ENCODE measurements at places on chromosomes 3 and 15. TPM values are rescaled to one million over a fixed set of nuclear protein-coding genes. Genes with fewer than 3 reads are reported as not detected.
A peak's percentile ranks its signal among the peaks of the same experiment; 100 is the strongest.

DNA sequence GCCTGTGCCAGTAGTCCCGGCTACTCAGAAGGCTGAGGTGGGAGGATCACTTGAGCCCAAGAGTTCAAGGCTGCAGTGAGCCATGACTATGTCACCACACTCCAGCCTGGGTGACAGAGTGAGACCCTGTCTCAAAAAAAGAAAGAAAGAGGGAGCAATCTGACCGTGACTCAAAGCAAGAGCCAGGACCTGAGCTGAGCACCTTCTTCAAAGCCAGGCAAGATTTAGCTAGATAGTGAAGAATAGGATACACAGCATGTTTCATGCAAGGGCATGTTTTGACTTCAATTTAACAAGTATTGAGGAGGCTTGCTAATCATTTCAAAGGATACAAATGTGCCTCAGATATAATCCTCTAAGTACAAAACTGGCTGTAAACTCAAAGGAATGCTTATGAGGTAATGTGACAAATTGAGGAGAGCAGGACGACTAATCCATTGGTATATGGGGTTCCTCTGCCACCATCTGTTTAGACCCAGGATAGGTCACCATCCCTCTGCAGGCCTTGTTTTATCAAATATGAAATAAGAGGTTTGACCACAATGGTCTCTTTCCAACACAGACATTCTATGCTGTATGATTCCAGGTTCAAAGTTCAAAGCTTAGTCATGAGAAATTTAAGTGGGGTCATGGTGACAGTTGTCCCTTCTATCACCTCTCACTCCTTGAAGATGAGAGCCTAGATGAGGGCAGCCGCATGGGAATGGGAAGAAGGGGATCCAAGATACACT, 33.2 kb downstream of the RAB27A start:
- H3K27ac ChIP-seq = no peak overlapping the region
- no peak for DNase-seq
- no peaks in the 10 kb centered on the region for H3K36me3 ChIP-seq
- no peaks in the 10 kb centered on the region for H3K4me1 ChIP-seq

DNA sequence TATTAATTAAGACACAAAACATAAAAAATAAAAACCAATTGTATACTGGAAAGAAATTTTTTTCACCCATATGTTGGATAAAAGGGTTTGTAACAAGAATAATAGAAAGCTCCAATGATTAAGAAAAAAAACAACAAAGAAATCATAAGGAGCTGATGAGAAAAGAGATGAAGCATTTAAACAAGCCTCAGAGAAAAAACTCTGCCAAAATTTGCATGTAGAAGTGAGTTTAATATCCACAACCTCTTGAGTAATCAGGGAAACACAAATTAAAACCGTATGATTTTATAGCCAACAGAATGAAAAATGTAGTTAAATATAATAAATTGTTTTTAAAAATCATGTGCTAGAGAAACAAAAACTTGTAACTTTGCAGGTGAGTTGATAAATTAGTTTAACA, 192.9 kb downstream of the BCHE start:
- no peaks in the 10 kb centered on the region for H3K27me3 ChIP-seq
- H3K27ac ChIP-seq = no peak overlapping the region
- DNase-seq = no peak

GRCh38 chr15:38238311-38238710, 14.3 kb upstream of the SPRED1 start:
- no peaks in the 10 kb centered on the region for H3K36me3 ChIP-seq
- no peaks in the 10 kb centered on the region for H3K4me1 ChIP-seq
- DNase-seq = no peak
- no peak overlapping the region for H3K27ac ChIP-seq

DNA sequence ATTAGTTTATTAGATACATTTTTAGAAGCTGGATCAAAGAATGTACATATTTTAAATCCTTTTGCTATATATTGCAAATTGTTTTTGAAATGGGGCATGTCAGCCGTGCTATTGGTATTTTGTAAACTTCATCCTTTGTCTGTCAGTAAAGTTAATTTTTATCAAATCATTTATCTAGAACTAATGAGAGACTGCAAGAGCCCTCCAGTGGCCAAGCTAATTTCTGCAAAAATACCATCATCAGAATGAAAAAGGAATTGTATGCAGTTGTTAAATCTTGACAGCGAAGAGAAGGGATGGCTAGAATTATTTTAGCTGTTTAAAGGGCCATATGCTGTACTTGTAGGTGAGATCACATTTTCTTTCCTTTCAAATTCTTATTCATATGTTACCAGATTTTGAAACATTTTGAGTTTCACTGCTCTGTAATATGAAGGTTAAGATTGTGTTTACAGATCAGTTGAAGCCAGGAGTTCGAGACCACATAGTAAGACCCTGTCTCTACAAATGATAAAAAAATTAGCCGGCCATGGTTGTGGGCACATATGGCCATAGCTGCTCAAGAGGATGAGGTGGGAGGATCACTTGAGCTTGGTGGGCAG, 8.1 kb upstream of the CLDN11 start:
- no peak overlapping the region for H3K4me3 ChIP-seq
- H3K27ac ChIP-seq = no peak overlapping the region
- H3K4me1 ChIP-seq = no peaks in the 10 kb centered on the region
- H3K36me3 ChIP-seq = no peaks in the 10 kb centered on the region
- H3K27me3 ChIP-seq = no peaks in the 10 kb centered on the region

GRCh38 chr3:111607240-111607920, 12.2 kb upstream of the ZBED2 start:
- no peaks in the 10 kb centered on the region for H3K36me3 ChIP-seq
- no peak for DNase-seq
- no peaks in the 10 kb centered on the region for H3K4me1 ChIP-seq
- H3K27ac ChIP-seq = no peak overlapping the region
- H3K4me3 ChIP-seq = no peak overlapping the region

The INTS14 gene
- 43.0 TPM for polyA plus RNA-seq

The MYO5A gene
- polyA plus RNA-seq = 6.0 TPM

- no peak for DNase-seq
- H3K36me3 ChIP-seq = peaks cover 19% of the 10 kb centered on the region
- no peak overlapping the region for H3K4me3 ChIP-seq
- peaks cover 33% of the 10 kb centered on the region for H3K4me1 ChIP-seq
Measured at GRCh38 chr3:141366285-141367037, 1.8 kb upstream of the ZBTB38 start.

The RETNLB gene
- polyA plus RNA-seq = not detected

- no peaks in the 10 kb centered on the region for H3K36me3 ChIP-seq
- H3K4me3 ChIP-seq = no peak overlapping the region
- peaks cover 18% of the 10 kb centered on the region for H3K4me1 ChIP-seq
- no peaks in the 10 kb centered on the region for H3K27me3 ChIP-seq
- DNase-seq = no peak
Measured at GRCh38 chr15:57665939-57666338, 40.6 kb upstream of the POLR2M start.

- no peaks in the 10 kb centered on the region for H3K4me1 ChIP-seq
- DNase-seq = no peak
- no peaks in the 10 kb centered on the region for H3K27me3 ChIP-seq
- H3K4me3 ChIP-seq = no peak overlapping the region
- no peak overlapping the region for H3K27ac ChIP-seq
- no peaks in the 10 kb centered on the region for H3K36me3 ChIP-seq
Measured at GRCh38 chr15:83694015-83694414, 40.1 kb downstream of the ADAMTSL3 start.

GRCh38 chr3:131543714-131544113, 40.9 kb upstream of the MRPL3 start:
- H3K36me3 ChIP-seq = no peaks in the 10 kb centered on the region
- no peaks in the 10 kb centered on the region for H3K27me3 ChIP-seq
- peak; percentile 4 for DNase-seq
- H3K27ac ChIP-seq = no peak overlapping the region
- H3K4me1 ChIP-seq = no peaks in the 10 kb centered on the region
- H3K4me3 ChIP-seq = no peak overlapping the region

DNA sequence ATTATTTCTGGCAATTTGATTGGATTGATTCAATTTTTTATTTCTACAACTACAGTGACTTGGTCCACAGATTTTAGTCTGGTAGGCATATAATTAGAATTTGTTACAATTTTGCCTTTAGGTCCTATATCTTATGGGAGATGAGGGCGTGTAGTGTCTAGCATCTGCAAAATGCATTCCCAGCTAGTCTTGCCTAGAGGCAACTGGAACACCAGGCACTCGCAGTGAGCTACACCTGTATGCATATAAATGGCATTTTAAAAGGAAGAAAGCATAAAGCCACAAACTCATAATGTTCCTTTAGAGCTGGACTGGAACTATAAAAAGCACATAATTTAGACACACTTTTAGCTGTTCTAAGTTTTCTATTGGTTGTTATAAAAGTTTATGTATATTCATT, 17.9 kb upstream of the SPPL2A start:
- no peaks in the 10 kb centered on the region for H3K36me3 ChIP-seq
- no peak overlapping the region for H3K4me3 ChIP-seq
- H3K27me3 ChIP-seq = no peaks in the 10 kb centered on the region
- no peak for DNase-seq
- H3K27ac ChIP-seq = no peak overlapping the region
- no peaks in the 10 kb centered on the region for H3K4me1 ChIP-seq

GRCh38 chr3:68007621-68008226, 353.3 kb upstream of the SUCLG2 start:
- H3K27ac ChIP-seq = no peak overlapping the region
- no peak for DNase-seq
- no peaks in the 10 kb centered on the region for H3K36me3 ChIP-seq
- no peaks in the 10 kb centered on the region for H3K4me1 ChIP-seq
- H3K27me3 ChIP-seq = peaks cover 10% of the 10 kb centered on the region
- H3K4me3 ChIP-seq = peak overlapping the region; percentile 42

DNA sequence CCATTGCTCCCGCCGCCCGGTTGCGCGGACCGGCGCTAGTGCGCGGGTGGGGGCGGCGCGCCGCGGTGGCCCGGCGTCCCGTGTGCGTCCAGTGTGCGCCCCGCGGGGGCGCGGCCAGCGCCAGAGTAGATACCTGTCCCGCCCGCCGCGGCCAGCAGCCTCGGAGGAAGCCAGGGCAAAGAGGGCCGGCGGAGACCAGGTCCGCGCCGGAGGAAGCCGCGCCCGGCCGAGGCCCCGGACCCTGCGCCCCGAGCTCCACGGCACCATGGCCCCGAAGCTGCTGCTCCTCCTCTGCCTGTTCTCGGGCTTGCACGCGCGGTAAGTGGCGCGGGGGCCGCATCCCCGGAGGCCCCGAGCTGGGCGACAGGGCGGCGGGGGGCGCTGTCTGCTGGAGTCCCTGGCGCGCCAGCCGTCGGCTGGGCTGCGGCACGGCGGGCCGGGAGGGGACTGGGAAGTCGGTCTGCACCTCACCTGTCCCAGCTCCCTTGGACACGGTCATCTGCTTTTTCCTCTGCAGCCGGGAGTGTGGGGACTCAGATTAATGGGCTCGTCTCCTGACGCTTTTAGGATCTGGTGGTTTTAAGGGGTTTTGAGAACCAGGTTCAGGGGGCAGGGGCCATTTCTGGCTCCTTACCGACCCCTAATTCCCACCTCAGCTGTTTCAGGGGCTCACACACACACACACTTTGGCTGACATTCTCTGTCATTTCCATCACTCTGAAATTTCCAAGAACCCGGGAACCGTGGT, 464 bp downstream of the GABRG3 start:
- H3K36me3 ChIP-seq = no peaks in the 10 kb centered on the region
- no peak overlapping the region for H3K27ac ChIP-seq
- peaks cover 50% of the 10 kb centered on the region for H3K27me3 ChIP-seq
- DNase-seq = no peak
- H3K4me1 ChIP-seq = peaks cover 3% of the 10 kb centered on the region
- no peak overlapping the region for H3K4me3 ChIP-seq

DNA sequence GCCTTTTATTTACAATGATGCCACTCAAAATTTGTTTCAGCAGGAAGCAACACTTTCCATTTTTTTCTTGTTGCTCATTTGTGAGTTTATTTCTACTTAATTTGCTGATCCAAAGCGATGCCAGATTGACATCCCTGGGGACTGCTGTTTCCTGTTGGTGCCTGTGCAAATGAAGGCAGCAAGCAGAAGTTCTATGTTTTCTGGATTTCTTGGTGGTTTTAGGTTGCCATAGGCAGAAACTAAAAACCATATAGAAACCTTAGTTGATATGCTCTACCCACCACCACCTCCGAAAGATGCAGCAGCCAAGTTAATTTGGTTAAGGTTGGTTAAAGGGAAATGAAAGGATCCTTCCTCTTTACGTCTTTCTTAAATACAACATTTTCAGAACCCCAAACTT, 356.2 kb downstream of the RBMS3 start:
- H3K4me1 ChIP-seq = no peaks in the 10 kb centered on the region
- H3K27me3 ChIP-seq = no peaks in the 10 kb centered on the region
- no peak overlapping the region for H3K4me3 ChIP-seq
- no peak for DNase-seq
- H3K27ac ChIP-seq = no peak overlapping the region

- no peaks in the 10 kb centered on the region for H3K36me3 ChIP-seq
- H3K27ac ChIP-seq = no peak overlapping the region
- no peak for DNase-seq
- H3K27me3 ChIP-seq = peaks cover 3% of the 10 kb centered on the region
- no peak overlapping the region for H3K4me3 ChIP-seq
Measured at GRCh38 chr15:81085213-81085612, 48.9 kb upstream of the CFAP161 start.

DNA sequence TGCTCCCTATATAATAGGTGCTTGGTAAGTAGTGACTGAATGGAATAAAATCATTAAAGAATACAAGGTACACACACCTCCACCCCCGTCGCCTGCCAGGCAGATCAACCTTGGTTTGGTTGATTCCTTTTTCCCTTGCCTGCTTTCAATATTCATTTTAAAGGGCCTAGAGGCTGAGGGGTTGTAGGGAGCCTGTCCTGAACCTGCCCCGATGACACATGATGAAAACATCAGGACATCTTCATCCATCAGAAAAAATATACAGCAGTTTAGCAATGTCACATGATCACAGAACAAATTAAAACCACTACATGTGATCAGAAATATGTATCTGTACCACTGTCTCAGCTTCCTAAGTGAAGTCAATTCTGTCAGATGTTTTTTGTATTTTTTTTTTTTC, 588.9 kb downstream of the FOXP1 start:
- H3K36me3 ChIP-seq = peaks cover 60% of the 10 kb centered on the region
- no peak overlapping the region for H3K4me3 ChIP-seq
- H3K27ac ChIP-seq = no peak overlapping the region
- H3K27me3 ChIP-seq = no peaks in the 10 kb centered on the region
- DNase-seq = no peak

All from large intestine (tissue), 12 donors.